Purkinje cell (primary cell): ENCODE measurements at places on chromosomes 13 and 19. TPM values are rescaled to one million over a fixed set of nuclear protein-coding genes. Genes with fewer than 3 reads are reported as not detected.

Gene NLRP12
- polyA plus RNA-seq: not detected in 2 replicates

Gene ZNF135
- polyA plus RNA-seq: 5.3 and 5.6 TPM in 2 replicates

Gene SDHAF1
- 6.4 and 14.1 TPM in 2 replicates for polyA plus RNA-seq

Gene TMEM238
- polyA plus RNA-seq: not detected in 2 replicates

Gene TINCR
- 1.4 TPM in 1 of 2 replicates, not detected in the other for polyA plus RNA-seq

Gene PLIN4
- not detected in 2 replicates for polyA plus RNA-seq

Gene ACP7
- polyA plus RNA-seq: not detected in 2 replicates

Gene PRR12
- polyA plus RNA-seq: 0.06 and 0.07 TPM in 2 replicates

Gene KISS1R
- not detected in 2 replicates for polyA plus RNA-seq

Gene CYP2B6
- not detected in 2 replicates for polyA plus RNA-seq

Gene DACH1
- 57.9 and 62.9 TPM in 2 replicates for polyA plus RNA-seq

Gene ZNF627
- 8.2 and 9.8 TPM in 2 replicates for polyA plus RNA-seq

Gene C19orf33
- not detected in 2 replicates for polyA plus RNA-seq

Gene TMEM38A
- 46.0 and 68.0 TPM in 2 replicates for polyA plus RNA-seq

Gene ZNF415
- polyA plus RNA-seq: 46.1 and 56.6 TPM in 2 replicates

Gene ANKRD24
- 0.25 and 1.1 TPM in 2 replicates for polyA plus RNA-seq

Gene SLITRK5
- polyA plus RNA-seq: 0.15 and 1.4 TPM in 2 replicates

Gene ZFP36
- 0.92 and 2.1 TPM in 2 replicates for polyA plus RNA-seq

Gene APOC4
- polyA plus RNA-seq: not detected in 2 replicates

Gene OR4F17
- polyA plus RNA-seq: not detected in 2 replicates

Gene CD320
- 16.1 and 22.6 TPM in 2 replicates for polyA plus RNA-seq

Gene OBI1
- polyA plus RNA-seq: 13.0 and 15.7 TPM in 2 replicates

Gene PRMT1
- 11.1 and 12.9 TPM in 2 replicates for polyA plus RNA-seq

Gene JSRP1
- not detected in 2 replicates for polyA plus RNA-seq

Gene MATK
- 0.34 TPM in 1 of 2 replicates, not detected in the other for polyA plus RNA-seq

Gene MICU2
- 31.0 and 60.9 TPM in 2 replicates for polyA plus RNA-seq

Gene PRR19
- polyA plus RNA-seq: not detected in 2 replicates

Gene ACER1
- not detected in 2 replicates for polyA plus RNA-seq
